ENCODE measurements at places on chromosomes 2 and 18. TPM values are rescaled to one million over a fixed set of nuclear protein-coding genes. Genes with fewer than 3 reads are reported as not detected.

The CSRNP3 gene
- total RNA-seq, result 3.7 TPM

DNA sequence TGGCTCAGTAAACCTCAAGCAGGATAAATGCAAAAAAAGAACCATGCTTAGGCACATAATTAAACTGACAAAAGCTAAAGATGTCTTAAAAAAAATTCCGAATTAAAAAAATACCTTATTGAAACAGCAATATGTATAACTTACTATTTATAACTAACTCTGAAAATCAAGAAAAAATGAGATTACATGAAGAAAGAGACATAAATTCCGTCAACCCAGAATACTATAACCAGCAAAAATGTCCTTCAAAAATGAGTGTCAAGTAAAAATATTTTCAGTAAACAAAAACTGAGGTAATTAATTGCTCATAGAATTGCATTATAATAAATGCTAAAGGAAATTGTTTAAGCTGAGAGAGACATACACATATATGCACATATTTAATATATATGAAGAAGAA lies 474.5 kb upstream of the SYT4 start:
- no peak overlapping the region for H3K27ac ChIP-seq
- peaks cover 5% of the 10 kb centered on the region for H3K36me3 ChIP-seq
- no peaks in the 10 kb centered on the region for H3K27me3 ChIP-seq

DNA sequence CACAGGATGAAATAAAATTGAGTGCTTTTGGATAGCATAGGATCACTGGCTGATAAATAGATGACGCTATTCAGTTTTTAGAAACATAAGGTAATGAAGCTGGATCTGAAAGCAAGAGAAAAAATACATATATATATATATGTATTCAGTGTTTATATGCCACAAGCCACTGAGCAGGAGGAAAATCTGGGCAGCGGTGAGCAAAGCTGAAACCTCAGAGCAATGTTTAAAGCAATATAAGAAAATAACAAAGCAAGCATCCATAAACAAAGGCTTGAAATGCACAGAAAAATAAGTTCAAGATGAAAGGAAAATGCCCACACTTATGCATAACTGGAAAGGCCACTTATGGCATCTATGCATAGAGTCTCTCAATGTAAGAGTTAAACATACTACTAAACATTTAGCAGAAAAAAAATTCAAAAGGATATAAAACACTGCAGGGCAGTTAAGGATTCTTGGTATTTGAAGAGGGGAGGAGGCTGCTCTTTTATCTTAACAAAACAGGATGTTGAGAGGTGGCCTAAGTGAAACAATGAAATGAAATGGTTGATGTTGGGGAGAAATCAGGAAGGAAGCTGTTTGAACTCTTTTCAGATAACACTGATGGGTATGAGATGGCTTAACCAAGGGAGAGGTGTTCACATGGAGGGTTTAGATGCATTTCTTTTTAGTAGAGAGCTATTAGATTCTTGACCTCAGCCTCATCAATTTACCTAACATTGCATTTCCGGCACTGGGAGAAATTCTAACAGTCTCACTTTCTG lies 129.1 kb downstream of the ARHGAP15 start:
- H3K4me1 ChIP-seq, result peaks cover 9% of the 10 kb centered on the region
- DNase-seq, result no peak
- H3K4me3 ChIP-seq, result no peak overlapping the region
- H3K27me3 ChIP-seq, result peaks cover 12% of the 10 kb centered on the region
- no peaks in the 10 kb centered on the region for H3K36me3 ChIP-seq
- no peak overlapping the region for H3K27ac ChIP-seq

GRCh38 chr2:215612786-215613185 lies 176.9 kb upstream of the FN1 start:
- peak overlapping the region; percentile 83 for H3K27ac ChIP-seq
- no peaks in the 10 kb centered on the region for H3K27me3 ChIP-seq
- peaks cover 4% of the 10 kb centered on the region for H3K36me3 ChIP-seq
- DNase-seq, result no peak
- H3K4me3 ChIP-seq, result no peak overlapping the region

DNA sequence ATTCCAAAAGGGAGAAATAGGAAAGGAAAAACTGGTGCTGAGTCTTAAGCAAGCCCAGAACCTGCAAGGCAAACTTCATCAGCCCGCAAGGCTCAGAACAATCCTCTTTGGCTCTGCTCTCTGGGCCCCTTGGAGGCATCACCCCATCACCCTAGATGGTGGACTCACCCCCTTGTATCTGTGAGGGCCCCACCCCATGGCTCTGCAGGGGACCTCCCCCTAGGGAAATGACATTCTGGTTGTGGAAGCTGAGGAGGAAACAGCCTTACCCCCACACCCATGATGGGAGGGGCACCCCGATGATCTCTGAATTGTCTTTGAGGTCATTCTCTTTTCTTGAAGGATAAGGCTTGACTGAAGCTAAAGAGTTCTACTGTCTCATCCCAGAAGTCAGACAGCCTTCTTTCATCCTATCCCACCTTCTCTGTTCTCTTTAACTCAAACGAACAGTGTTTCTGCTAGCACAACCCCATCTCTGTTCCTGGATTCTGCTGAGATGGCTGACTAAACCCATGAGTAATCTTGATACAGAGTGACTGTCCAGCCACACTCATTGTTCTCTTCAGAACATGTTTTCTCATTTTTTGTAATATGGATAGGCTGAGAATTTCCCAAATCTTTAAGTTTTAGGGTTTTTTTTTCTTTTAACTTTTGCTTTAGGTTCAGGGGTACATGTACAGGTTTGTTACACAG lies 492.1 kb upstream of the MYT1L start:
- DNase-seq, result no peak
- H3K27me3 ChIP-seq, result no peaks in the 10 kb centered on the region
- no peaks in the 10 kb centered on the region for H3K36me3 ChIP-seq

The KCNS3 gene
- 0.41 TPM for total RNA-seq

GRCh38 chr18:3593381-3593903 lies 143.5 kb downstream of the TGIF1 start:
- peak overlapping the region; percentile 99 for H3K27ac ChIP-seq
- H3K36me3 ChIP-seq, result no peaks in the 10 kb centered on the region
- H3K4me1 ChIP-seq, result peaks cover 51% of the 10 kb centered on the region
- H3K4me3 ChIP-seq, result peak overlapping the region; percentile 81
- H3K27me3 ChIP-seq, result no peaks in the 10 kb centered on the region
- no peak for DNase-seq

The SERPINB8 gene
- total RNA-seq, result 13.6 TPM

DNA sequence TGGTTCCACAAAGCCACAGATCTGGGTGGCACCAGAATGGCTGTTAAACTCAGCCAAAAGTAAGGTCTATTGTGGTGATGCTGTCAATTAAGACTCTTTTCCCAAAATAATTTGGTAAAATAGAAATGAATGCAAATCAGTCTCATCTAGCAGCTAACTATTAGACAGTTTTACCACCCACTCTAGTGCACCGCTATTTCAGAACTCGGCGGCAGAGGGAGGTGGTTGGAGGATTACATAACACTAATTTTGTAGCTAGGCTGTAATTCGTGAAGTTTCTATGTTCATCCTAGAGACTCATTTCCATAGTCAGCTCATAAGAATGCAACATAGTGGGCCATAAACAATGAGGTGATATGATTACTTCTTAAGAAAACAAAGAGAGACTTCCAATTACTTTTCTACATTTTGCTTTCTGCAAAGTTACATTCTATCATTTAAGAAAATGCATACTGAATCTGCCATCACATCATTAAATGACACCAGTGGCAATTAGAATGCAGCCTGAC lies 413.8 kb downstream of the FBXO15 start:
- no peaks in the 10 kb centered on the region for H3K36me3 ChIP-seq
- H3K4me1 ChIP-seq, result no peaks in the 10 kb centered on the region
- no peak overlapping the region for H3K27ac ChIP-seq
- no peak overlapping the region for H3K4me3 ChIP-seq

Measured in chondrocyte (in vitro differentiated cells).